ENCODE measurements at places on chromosomes 1 and 21. TPM values are rescaled to one million over a fixed set of nuclear protein-coding genes. Genes with fewer than 3 reads are reported as not detected.

ADAM30 gene
- not detected for total RNA-seq

FHAD1 gene
- total RNA-seq: 2.3 TPM

CAPN9 gene
- not detected for total RNA-seq

SPSB1 gene
- total RNA-seq: 30.6 TPM

All from breast epithelium (tissue), 4 donors.